ENCODE measurements at places on chromosomes 1 and 21.
A peak's percentile ranks its signal among the peaks of the same experiment; 100 is the strongest.

- no peak for DNase-seq
These were observed 591.3 kb upstream of the ADGRL2 start for GRCh38 chr1:81209461-81209860.

DNA sequence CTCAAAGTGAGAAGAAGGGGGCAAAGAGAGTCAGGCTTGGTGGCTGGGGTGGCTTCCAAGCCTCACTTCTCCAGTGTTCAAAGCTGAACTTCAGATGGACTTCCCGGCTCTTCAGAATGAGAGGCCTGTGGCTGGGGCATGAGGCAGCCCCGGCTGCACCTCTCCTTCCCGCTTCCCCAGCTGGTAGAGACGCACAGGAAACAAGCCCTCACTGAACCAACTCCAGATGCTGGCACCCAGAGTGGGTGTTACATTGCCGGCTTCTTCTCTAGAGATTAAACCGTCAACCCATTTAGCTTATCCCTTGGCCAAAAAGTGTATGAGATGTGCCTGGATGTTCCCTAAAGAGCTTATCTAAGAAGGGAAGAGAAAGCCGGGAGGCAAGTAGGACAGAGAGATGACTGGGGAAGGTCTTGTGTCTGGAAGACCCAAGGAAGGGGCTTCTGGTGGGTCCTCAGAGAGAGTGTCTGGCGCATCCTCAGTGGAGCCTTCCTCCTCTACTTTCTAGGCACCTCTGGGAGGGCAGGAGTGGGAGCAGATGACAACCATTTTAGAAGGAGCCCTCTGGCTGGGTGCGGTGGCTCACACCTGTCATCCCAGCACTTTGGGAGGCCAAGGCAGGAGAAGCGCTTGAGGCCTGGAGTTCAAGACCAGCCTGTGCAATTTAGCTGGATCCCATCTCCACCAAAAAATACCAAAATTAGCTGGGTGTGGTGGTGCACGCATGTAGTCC is 2.0 kb downstream of the ADAMTSL4 start:
- DNase-seq = no peak

- DNase-seq = peak; percentile 83
These were observed 20.5 kb downstream of the COL6A1 start for GRCh38 chr21:46001821-46002681.

- DNase-seq = no peak
These were observed 39.7 kb downstream of the DNTTIP2 start for GRCh38 chr1:93839307-93839706.

DNA sequence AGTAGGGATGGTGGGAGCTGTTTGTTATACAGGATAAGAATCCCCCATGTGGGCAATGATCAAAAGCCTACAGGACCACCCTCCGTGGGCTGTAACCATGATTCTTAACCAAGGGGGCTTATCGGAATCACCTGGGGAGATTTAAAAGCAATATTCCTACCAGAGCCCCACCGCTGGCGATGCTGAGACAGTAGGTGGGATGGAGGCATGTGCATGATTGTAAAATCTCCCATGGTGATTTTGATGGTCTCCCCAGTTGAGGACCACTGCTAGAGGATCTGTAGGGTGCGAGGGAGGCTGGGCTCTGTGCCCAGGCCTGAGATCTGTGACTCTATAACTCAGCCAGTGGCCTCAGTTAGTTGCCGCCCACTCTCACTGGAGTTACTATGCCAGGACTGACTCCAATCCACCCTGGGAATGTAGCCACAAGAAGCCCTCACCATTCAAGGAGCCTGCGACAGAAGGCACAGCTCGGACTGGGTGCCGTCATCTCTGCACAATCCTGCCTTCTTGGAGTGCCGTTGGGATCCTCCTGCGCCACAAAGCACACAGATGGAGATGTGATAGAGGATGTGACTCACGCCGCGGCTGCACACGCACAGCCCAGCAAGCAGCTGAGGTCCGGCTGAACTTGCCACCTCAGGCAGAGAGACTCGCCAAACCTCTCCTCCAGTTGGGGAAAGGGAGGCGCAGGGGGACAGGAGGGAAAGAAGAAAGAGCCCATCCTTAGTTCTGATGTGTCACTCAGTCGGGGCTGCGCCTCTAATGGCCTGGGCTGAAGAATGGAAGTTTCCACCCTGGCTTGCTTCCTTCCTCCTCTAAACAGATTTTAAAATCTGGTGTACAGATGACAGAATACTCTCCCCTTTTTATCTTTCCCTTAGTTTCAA is 26.5 kb downstream of the AKNAD1 start:
- DNase-seq = no peak

All from vagina (tissue), 2 donors.